ENCODE measurements at places on chromosomes 5 and 9.
A peak's percentile ranks its signal among the peaks of the same experiment; 100 is the strongest.

DNA sequence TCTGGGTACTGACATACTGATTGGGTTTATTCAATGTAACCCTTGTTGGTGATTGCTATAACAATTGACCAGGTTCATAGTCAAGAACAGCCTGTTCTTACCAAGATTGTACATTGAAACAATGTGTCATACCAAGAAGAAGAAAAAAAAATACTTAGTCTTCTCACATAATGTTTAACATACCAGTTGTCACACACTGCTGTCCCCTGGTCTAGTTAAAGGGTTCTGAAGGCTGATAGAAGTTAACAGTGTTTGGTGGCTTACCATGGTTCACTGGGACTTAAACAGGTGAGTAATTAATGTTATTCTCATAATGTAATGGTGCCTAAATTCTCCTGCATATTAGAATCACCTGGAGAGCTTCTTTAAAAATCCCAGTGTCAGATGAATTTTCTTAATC, 18.5 kb upstream of the CDC42SE2 start:
- no peak for DNase-seq

DNA sequence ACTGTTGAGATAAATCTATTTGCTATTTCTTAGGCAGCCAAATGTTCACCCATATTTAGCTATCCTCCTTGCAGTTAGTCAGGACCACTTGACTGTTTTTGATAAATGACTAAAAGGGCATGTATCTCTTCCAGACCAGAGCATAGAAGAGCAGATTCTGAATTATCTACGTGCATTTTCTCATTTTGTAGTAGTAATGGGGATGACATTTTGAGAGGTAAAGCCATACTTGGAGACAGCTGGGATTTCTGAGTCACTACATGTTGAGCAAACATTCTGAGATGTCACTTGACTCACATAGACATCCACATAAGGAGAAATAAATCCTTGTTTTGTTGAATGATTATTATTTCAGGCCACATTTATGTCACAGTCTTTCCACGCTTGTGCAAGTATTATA, 297.6 kb downstream of the CDH10 start:
- DNase-seq = no peak

- DNase-seq = no peak
Observed at GRCh38 chr5:114324282-114324681, 37.6 kb upstream of the KCNN2 start.

DNA sequence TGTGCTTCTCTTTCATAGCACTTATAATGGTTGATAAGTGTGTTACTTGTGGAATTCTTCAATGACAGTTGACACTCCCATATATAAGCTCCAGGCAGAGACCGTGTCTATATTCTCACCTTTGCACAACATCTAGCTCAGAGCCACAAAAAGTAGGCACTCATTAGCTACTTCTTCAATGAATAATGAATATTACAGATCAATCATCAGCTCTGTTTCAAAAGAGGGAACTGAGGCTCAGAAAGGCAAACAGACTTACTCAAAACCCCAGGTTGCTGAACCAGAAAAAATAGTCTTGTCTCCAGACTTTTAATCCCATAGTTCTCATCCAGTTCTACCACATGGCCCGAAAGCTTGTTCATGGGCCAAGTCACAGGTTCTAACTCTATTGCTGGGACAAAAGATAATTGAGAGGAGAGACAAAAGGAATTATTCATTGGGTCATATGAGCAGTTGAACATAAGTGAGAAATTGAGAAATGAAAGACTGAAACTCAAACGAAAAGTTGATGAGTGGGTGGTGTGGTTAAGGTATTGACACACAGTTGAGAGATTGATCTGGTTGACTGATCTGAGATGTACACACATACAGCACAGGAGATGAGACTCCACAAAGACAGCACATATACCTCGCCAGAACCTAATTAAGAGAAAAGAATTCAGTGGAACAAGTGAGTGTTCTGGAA, 381.6 kb downstream of the EFNA5 start:
- no peak for DNase-seq

- DNase-seq = no peak
Observed at GRCh38 chr9:98215821-98216220, 23.4 kb upstream of the CORO2A start.

- DNase-seq = no peak
Observed at GRCh38 chr5:171050916-171051315, 189.1 kb downstream of the RANBP17 start.

DNA sequence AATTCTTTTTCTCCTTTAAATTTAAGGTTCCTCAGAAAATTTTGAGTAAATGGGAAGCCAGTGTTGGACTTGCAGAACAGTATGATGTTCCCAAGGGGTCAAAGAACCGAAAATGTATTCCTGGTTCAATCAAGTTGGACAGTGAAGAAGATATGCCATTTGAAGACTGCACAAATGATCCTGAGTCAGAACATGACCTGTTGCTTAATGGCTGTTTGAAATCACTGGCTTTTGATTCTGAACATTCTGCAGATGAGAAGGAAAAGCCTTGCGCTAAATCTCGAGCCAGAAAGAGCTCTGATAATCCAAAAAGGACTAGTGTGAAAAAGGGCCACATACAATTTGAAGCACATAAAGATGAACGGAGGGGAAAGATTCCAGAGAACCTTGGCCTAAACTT, 76.0 kb downstream of the NSD1 start:
- DNase-seq = no peak

DNA sequence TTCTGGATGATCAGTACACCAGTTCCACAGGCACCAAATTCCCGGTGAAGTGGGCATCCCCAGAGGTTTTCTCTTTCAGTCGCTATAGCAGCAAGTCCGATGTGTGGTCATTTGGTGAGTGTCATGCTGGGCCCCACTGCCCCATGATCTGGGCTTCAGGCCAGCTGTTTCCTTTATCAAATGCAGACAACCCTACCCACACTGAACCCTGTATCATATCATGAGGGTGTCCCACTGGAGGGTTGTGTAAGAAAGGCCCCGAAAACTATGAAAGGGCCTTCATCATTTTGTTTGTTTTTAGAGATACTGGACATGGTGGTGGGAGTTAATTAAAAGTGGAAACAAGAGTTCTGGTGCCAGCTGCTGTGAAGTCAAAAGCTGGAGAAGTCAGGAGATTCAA, 20.0 kb upstream of the CYFIP2 start:
- no peak for DNase-seq

GRCh38 chr5:180213256-180213600, 4.2 kb upstream of the RASGEF1C start:
- DNase-seq = no peak

GRCh38 chr5:68435611-68436010, 220.1 kb downstream of the PIK3R1 start:
- no peak for DNase-seq

DNA sequence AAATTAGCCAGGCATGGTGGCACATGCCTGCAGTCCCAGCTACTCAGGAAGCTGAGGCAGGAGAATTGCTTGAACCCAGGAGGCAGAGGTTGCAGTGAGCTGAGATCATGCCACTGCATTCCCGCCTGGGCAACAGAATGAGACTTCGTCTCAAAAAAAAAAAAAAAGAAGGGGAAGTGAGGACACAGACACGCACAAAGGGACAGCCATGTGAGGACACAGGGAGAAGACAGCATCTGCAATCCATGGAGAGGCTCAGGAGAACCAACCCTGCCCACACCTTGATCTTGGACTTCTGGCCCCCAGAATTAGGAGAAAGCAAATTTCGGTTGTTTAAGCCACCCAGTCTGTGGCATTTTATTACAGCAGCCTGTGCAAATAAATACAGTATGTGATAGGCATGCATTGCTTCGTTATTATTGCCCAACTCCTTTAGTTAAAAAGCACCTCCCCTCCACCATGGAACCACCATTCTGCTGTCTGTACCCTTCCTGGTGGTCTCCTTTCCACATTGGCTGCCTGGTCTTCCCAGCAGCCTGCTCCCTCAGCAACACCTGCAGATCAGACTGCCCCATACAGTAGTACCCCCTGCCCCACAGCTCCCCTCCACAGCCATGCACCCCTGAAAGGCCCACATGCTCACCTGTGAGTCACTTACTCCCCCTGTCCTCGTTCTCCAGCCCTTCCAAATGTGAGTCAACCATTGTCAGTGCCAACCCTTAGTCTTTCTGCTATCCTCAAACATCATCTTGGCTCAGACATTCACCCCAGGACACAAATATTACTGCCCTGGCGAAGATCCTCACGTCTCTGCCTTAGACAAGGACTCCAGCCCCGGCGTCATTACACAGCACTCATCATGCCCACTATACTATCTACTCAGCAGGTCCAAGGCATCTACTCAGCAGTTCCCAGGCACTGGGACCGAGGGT, 128.8 kb downstream of the ROR2 start:
- no peak for DNase-seq

GRCh38 chr9:91043811-91044175, 242.2 kb downstream of the SYK start:
- DNase-seq = no peak

DNA sequence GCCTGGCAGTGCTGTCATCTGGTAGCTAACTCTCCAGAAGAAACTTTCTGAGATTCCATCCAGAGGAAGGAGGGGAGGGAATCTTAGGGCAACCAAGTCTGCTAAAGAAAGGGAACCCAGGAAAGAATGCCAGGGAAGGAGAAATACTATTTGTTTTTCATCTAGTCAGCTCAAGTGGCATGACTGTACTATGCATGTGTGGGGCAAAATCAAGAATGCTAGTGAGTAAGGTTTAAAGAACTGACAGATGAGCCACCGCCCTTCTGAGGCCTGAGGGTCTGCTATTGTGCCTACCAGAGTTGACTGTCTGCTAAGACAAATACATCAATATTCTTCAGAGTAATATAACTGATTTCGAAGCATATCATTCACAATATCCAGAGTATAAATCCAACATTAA, 204.2 kb downstream of the SLC12A2 start:
- no peak for DNase-seq

- no peak for DNase-seq
Observed at GRCh38 chr5:120550358-120550757, 86.3 kb downstream of the PRR16 start.

DNA sequence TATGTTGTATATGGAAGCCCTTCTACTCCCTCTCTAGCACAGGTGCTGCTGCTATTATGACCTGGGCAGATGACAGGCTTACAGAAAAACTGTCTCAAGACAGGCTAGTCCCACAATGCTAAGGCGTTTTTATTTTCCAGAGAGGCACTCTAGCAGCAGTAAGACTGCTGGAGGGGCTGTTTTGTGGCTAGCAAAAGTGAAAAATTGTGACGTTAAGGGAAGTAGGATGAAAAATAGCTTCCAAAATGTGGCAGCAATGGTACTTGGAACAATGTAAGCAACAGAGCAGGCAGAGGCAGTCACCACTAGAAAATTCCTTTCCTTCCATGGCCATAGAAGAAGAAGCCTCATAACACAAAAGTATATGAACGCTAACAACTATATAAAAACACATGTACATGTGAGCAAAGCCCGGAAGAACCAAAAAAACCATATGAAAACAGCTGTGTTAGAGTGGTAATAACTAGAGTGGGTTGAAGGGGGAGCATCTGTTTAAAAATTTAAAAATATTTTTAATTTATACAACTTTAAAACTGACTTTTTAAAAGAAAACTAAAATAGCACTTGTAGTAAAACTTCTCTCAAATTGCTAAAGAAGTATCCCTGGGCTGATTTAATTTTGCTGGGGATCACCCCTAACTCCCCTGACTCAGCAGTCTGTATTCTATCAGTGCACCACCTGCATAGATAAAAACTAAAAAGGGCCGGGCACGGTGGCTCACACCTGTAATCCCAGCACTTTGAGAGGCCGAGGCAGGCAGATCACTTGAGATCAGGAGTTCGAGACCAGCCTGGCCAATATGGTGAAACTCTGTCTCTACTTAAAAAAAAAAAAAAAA, 30.6 kb downstream of the CLINT1 start:
- no peak for DNase-seq

GRCh38 chr5:16179511-16179935, at the start of gene MARCHF11:
Gene MARCHF11, minus strand, starts transcription at chr5:16179791. Its CDS starts 216 bp downstream, at chr5:16179575.
- peak; percentile 71 for DNase-seq

DNA sequence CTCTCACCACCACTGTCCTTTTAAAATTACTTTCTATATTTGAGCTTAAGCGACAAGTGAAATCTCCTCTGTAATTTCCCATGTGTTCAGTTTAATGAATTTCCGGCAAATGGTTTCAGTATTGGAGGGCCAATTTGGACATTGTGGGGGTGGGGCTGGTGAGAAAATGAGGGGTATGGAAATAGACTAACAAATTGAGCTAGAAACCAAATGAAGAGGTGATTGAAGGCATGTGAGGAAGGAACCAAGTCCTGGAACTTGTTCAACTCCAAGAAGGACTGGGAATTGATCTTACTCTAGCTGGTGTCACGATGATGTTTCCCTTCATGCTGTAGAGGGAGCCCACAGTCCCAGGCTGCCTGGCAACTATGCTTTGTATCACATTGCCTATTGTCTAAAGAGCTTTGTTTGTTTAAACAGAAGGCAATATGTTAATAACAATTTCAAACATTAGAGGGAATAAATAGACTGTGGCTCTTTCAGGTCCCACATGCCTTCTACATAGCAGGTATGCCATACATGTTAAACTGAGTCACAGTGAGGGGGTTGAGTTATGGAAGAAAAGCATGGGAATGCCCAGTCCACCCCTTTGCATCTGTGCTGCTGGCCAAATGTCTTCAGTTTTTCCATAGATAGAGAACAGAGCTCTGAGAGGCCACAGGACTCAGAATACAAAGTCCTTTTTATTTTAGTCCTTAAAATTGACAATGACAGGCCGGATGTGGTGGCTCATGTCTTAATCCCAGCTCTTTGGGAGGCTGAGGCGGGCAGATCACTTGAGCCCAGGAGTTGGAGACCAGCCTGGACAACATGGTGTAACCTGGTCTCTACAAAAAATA, 25.0 kb upstream of the MATR3 start:
- DNase-seq = no peak

- DNase-seq = no peak
Observed at GRCh38 chr5:88736494-88736893, 146.5 kb downstream of the MEF2C start.

DNA sequence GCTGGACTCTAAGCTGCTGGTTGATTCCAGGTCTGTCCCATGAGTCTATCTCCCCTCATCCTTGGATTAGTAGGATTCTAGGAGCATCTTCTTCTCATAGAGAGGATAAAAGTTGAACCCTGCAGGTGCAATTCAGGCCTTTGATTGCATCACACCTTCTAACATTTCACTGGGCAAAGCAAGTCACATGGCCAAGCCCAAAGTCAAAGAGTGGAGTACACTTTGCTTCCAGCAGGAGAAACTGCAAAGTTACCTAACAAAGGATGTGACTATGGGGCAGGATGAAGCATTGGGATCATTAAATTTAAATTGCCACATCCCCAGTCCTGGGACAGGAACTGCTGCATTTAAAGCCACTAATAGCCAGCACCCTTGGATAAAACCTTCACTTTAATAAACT, 51.0 kb upstream of the EGFLAM start:
- DNase-seq = no peak

- DNase-seq = no peak
Observed at GRCh38 chr5:179382486-179382885, 37.2 kb upstream of the ADAMTS2 start.

All from NCI-H510A (cell line).